ENCODE measurements at places on chromosomes 16 and 17. TPM values are rescaled to one million over a fixed set of nuclear protein-coding genes. Genes with fewer than 3 reads are reported as not detected.

DNA sequence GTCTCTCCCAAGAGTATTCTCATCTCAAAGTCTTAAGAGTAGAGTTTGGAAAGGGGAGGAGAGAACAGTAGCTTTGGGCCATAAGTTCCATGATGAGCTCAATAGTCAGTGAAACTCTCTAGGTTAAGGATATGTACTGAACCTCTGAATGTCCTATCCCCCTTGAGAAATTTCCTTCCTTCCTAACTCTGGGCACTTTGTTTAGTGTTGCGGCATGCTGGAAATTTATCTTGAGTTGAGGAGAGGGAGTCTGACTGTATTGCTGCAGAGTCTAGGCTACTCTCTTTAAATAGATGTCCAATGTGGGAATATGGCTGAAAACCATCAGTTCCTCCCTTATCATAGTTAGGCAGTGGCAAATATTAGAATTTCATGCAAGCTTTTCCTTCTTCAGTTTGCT, 16.1 kb downstream of the MRTFB start:
- no peak for DNase-seq

DNA sequence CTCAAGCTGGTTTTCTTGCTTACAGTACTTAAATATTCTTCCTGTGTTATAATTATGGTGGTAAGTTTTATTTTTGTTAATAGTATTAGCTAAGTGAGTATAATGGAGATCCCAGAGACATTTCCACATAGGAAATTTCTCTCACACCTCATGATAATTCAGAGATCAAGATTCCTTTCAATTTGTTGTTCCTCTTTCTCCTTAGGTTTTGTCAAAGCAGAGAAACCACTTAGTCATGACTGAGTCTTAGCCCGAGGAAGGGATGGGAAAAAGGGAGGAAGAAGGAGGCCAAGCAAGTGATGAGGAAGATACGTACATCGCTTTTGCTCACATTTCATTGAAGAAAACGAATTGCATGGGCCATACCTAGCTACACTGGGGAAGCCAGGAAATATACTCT, 18.4 kb downstream of the ESRP2 start:
- no peak for DNase-seq

DNA sequence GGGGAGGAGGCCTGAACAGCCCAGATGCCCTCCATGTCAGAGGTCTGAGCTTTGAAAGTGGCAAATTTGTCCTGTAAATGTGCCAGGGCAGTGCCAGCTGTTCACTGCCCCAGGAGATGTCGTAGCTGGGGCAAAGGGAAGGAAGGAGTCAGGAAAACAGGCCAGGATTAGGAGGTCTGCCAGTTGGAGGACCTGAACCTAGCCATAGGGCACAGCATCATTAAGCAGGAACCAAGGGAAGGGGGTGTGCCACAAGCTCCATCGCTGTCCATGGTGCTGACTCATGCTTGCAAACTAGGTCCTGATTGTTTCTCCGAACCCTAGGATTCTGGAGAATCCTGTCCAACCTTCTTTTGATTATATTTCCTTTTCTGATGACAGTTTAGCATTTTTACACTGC, 124.2 kb downstream of the TMEM132E start:
- DNase-seq, result peak; percentile 70

SLC5A10 gene
- total RNA-seq, result not detected

OMG gene
- not detected for total RNA-seq
